ENCODE measurements at places on chromosomes 11 and 22.
A peak's percentile ranks its signal among the peaks of the same experiment; 100 is the strongest.

- peak; percentile 66 for DNase-seq
These were observed at the start of gene GSTP1 for GRCh38 chr11:67583247-67584204. Gene GSTP1, plus strand, starts transcription at chr11:67583812. Its CDS starts 32 bp downstream, at chr11:67583844.

GRCh38 chr22:19872779-19873137, 18.1 kb upstream of the GNB1L start:
- DNase-seq: no peak

DNA sequence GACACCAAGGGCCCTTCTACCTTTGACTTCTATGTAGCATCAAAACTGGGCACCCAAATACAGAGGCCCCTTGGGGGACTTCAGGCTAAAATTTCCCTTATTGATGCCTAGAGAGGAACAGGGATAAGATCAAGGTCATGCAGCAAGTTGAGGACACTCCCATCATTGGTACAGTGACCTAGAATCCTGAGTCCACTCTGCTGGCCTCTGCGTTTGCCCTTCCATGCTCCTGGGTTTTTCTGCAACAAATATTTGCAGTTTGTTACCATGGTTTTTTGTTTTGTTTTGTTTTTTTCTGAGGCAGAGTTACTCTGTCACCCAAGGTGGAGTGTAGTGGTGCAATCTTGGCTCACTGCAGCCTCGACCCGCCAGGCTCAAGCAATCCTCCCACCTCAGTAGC, 64.2 kb downstream of the THAP12 start:
- no peak for DNase-seq

- no peak for DNase-seq
These were observed 723.0 kb downstream of the KCNA4 start for GRCh38 chr11:29293825-29294224.

GRCh38 chr11:113896156-113896879, 8.3 kb upstream of the HTR3B start:
- peak; percentile 46 for DNase-seq

GRCh38 chr22:33785283-33785968, 134.8 kb downstream of the LARGE1 start:
- no peak for DNase-seq

- DNase-seq: peak; percentile 75
These were observed 23.8 kb downstream of the CD44 start for GRCh38 chr11:35162745-35163144.

DNA sequence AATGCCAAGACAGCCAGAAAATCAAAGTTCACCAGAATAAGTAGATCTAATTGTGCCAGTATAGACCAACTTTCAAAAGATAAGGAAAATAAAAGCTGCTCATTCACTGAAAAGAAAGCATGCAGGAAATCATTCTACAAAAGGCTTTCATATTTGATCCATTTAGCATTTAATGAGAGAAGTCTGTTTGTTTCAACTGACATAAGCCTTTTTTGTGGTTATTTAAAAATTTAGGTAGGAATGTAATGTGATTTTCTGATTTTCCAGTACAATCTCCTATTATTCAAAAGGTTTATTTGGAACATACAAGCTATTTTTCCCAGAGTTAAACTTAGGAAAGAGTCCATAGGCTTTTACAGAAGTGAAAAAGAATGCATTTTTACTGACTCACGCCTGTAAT, 92.7 kb downstream of the SBF2 start:
- DNase-seq: no peak

All from naive B cell (primary cell).